ENCODE measurements at places on chromosomes 12 and 14.

DNA sequence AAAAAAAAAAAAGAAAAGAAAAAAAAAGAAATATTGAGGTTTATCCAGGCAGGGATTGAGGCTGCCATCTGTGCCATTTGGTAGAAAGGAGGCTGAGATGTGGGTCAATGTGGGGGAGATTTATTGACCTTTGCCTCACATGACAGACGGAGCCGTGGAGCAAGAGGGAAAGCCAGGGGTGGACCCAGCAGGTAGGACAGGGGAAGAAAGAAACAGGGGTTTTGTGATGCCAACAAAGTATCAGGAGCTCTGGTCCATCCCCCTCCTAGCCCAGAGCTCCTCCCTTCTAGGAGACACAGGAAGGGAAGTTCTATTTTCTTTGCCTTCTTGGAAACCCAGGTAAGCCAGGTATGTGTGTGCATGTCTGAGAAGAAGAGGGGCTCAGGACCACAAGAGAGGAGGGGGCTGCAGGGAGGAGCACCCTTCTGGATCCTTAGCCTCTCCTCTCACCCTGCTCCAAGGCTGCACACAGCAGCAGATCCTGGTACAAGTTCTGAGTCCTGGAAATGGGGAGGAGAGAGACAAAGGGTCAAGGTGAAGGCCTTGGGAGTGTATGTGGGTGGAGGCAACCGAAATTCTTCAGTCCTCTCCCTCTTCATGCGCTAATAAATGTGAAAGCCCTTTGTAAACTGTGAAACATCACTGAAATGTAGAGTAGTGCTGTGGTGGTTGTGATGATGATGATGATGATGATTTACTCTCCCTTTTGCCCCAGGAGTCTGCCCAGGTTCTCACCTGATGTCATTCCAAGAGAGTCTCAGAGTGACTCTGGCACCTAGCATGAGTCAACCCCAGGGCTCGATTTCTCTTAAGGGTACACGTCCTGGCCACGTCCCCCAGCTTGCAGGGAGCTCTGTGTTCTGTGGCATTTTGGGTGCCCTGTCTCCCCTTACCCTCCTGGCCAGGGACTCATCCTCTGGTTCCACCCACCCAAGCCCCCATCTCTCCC lies 26.3 kb downstream of the ZFP36L1 start:
- DNase-seq = no peak

- no peak for DNase-seq
Measured at GRCh38 chr12:113471619-113472171, at the start of gene LHX5. Gene LHX5 (minus strand): TSS chr12:113471871. CDS start chr12:113471498, 373 bp downstream.

DNA sequence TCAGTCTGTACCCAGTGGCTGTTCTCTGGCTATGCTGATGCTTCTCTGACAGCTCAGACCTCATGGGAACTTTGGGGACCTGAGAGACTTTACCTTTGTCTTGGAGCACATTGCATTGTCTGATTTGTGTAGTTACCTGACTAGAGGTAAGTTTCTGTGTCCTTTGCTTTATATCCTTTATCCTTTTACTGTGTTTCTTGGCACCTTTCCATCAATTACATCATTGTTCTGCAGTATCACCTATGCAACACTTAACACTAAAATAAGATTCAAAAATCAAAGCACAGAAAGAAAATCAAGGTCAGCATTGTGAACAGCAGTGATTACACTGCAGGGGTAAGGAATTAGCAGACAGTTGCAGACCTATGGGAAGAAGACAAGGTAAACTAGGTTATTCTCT lies 43.8 kb downstream of the SLC35F4 start:
- DNase-seq = no peak

DNA sequence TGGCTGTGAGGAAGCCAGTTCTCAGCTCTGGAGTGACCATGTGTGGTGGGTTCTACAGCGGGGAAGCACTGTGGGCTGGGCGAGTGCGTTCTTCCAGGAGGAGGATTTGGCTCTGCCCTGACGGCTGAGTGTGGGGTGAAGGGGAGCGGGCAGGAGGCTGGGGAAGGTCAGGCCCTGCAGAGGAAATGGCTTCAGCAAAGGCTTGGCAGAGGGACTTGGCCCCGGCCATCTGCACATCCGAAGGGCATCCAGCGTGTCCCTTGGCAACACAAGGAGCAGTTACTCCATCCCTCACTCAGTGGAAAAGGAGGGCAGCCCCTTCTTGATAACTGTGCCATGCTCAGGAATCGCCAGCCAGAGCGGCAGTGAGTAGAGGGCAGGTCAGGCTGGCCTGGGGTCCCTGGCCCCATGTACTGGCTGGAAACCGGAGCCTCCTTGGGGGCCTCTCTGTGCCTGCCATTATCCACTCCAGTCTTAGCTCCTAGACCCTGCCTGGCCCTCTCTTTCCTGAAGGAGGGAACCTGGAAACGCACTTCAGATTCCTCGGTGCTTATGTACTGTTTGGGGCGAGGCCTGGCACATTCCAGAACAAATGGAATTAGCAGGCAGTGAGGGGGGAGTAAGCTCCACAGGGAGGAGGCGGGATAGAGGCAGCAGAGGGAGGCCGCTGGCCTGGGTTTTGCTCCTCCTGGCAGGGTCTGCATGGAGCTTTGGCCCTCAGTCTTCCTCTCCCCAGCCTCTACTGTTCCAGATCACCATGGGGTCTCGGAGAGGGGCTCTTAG lies 133.6 kb upstream of the NCOR2 start:
- DNase-seq = no peak

DNA sequence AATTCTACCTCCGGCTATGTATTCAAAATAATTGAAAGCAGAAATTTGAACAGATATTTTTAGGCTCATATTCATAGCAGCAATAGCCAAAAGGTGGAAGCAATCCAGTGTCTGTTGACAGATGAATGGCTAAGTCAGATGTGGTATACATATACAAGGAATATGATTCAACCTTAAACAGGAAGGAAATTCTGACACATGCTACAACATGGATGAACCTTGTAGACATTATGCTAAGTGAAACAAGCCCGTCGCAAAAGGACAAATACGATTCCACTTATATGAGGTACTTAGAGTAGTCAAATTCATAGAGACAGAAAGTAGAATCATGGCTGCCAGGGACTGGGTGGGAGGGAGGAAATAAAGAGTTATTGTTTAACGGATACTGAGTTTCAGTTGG lies 331.6 kb downstream of the PCNX1 start:
- DNase-seq = no peak
